Esophagus squamous epithelium (tissue), 5 donors: ENCODE measurements at places on chromosomes 7 and 10.

DNA sequence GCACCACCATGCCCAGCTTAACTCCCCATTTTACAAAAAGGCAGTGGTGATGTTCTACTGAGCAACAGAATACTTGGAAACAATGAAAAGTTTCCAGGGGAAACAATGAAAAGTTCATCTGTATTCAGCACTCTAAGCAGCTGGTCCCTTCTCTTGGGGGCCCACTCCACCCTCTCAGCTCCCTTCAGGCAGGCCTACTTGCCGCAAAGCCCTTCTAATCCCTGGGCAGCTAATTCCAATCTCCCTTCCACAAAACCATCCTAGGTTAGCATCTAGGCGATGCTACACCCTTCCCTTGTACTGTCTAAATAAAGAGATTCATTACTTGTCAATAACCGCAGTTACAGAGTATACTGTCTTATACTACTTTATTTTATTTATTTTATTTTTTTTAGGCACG is 79.1 kb downstream of the SPDYE5 start:
- no peak for DNase-seq

GRCh38 chr7:2953099-2953498 is 90.6 kb downstream of the CARD11 start:
- no peak for DNase-seq

GRCh38 chr10:3480281-3480989 is 304.6 kb downstream of the KLF6 start:
- no peak for DNase-seq

DNA sequence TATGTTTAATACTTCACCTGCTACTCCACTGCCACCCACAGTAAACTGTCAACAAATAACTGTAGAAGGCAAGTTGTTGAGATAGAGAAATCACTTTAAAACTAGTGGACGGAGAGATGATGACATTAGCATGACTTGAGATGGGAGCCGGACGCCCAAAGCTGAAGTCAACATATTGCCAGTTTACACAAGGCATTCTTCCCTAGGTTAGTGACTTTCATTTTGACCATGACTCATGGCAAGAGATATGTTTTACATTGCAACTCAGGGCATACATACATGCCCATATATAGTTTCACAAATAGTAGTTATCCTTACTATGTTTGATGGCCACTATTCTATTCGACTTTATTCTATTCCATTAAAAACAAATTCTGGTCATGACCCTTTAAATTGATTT is 296.6 kb downstream of the PLXNA4 start:
- no peak for DNase-seq

- no peak for DNase-seq
Measured at GRCh38 chr10:132616170-132616995, 78.8 kb downstream of the INPP5A start.

DNA sequence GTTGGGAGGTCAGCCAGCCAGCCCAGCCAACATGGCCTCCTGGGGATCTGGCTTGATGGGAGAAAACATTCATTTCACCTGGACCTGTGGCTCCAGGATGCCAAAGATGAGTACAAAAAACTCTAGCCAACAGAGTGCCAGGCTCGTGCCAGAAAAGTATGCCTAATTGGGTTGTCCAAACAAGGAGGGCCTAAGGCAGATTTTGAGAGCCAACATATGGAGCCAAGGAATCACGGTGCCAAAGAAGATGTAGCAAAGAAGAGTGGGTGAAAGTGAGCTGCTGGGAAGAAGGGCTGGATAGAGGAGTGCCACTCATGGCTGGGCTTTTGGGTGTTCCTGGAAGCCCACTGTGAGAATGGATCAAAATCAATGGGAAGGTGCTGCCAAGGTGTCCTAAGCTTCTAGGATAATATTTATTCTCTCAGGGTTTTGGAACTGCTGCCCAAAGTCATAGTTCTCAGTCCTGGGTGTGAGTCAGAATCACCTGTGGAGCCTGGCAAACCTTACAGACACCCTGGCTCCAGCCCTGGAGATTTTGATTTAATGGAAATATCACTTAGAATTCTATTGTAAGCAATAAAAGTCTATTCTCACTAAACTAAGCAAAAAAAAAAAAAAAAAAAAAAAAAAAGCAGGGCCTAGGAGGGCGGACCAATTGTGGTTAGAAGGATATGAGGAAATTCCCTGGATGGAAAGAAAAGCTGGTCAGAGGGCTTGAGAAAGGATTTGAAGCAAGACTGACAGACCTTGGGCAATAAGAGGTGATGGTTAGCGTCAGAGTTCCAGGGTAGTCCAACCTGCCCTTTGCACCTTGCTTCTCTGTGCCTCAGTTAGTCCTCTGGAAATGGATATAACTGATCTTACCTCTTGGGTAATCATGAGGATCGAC is 182.2 kb upstream of the PRR15 start:
- no peak for DNase-seq

DNA sequence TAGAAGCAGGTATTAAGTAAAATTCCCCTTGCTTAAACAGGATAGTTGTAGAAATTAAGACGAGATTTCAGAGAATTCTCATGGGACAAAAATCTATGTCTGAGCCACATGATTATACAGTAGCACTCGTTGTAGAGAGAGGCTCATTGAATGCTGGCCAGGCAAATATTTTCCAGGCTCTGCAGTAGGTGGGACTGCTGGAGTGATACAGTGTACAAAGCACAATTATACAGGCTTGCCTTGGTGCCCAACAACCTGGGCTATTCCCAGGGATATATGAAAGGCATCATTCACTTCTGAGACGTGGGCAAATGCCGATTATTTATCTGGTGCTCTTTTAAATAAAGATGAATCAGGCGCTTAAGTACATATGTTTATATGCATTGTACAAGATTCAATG is 380.6 kb downstream of the PHTF2 start:
- DNase-seq = no peak

GRCh38 chr7:26916336-26916735 is 51.9 kb upstream of the SKAP2 start:
- DNase-seq = no peak

- DNase-seq = no peak
Measured at GRCh38 chr7:20653636-20654035, 38.2 kb downstream of the ABCB5 start.

GRCh38 chr10:96298362-96298761 is 5.9 kb upstream of the DNTT start:
- no peak for DNase-seq

DNA sequence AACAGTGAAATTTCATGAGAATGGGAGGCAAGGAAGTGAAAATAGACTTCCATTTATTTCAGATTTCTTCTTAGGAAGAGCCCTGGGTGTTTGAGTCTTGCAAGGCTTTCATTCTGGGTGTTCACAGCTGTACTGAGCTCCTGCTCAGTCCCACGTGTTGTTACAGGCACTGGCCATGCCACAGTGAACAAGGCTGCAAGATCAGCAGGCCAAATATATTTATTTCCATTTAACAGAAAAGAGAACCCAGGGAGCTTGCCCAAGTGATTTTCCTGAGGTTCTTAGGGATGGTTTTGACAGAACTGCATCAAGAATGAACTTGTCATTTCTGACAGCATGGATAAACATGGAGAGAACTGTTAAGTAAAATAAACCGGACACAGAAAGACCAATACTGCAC is 54.5 kb upstream of the CD36 start:
- DNase-seq = no peak

GRCh38 chr7:130845581-130846085 is 111.6 kb upstream of the KLF14 start:
- DNase-seq = no peak

GRCh38 chr10:77841711-77842375 is 84.7 kb downstream of the DLG5 start:
- DNase-seq = no peak

DNA sequence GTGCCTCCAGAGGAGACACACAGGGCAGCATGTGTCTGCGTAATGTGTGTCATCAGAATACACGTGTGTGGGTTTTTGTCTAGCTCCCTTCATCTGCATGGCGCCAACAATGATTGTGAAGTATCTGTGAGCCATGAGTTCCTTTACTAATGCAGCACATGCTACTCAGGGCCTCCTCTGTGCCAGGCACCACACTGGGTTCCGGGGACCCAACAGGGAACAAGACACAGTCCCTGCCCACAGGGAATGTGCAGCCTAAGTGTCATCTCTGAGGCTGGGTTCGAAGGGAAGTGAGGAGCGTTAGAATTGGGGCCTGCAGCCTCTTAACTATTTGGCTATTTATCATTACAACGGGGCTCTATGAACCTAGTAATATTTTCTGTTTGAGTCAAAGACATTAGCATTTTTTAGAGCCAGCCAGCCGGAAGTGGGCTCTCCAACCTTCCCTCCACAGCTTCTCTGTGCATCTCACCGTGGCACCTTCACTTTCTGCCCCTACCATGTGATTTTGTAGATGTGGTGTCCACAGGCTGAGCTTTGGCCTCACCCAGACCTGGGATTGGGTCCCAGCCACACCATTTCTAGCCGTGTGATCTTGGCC is 43.9 kb upstream of the SRGN start:
- DNase-seq = no peak

DNA sequence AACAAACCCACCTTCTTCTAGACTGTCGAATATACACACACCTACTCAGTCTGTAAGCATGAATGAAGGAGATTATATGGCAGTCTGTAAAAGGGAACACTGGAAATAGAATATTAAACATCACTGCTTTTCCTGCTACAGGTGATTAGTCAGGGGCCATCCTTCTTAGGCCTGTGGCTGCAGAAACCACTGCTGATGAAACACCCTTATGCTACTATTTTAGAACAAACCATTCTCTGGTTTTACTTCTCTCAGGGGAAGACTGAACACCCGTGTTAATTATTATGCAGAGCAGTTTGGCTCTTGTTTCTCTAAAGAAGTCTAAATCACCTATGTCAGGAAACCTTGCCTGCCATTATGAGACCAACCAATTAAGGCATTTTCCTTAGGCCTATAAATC is 351.1 kb upstream of the KLF6 start:
- no peak for DNase-seq

GRCh38 chr10:5885619-5886018 is 4.1 kb downstream of the ANKRD16 start:
- DNase-seq = no peak

DNA sequence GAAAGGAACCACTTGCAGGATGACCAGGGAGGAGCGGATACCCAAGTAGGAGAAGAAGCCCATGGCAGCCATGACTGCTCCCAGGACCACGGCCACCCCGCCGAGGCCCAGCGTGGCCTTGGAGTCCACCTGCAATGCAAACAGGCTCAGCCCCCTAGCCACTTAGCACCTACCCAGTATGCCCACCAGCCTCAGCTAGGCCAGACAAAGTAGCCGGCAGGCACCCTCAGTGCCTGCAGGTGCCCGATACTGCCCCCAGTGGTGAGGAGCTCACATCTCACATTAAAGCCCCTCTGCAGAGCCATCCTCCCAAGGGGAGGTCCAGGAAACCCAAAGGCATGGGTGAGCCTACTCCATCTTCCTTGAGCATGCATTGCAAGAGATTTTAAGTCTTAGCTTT is 6.6 kb downstream of the NPC1L1 start:
- no peak for DNase-seq

DNA sequence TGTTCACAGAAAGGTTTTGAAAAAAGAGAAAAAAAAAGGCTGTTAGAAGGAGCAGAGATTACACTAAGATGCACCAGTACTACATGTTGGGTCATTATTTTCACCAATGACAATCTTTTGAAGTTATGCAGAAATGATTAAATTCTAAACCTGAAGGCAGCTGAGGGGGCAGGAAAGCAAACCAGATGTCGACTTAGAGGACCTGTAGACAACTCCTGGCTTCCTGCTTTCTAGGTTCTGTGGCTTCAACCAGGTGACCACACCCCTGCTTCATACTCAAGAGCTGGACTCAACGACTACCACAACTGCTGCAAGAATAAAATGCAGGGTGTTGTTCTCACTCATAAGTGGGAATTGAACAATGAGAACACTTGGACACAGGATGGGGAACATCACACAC is 30.0 kb downstream of the MYOF start:
- no peak for DNase-seq

GRCh38 chr10:75922435-75922834 is 491.0 kb downstream of the LRMDA start:
- DNase-seq = no peak

DNA sequence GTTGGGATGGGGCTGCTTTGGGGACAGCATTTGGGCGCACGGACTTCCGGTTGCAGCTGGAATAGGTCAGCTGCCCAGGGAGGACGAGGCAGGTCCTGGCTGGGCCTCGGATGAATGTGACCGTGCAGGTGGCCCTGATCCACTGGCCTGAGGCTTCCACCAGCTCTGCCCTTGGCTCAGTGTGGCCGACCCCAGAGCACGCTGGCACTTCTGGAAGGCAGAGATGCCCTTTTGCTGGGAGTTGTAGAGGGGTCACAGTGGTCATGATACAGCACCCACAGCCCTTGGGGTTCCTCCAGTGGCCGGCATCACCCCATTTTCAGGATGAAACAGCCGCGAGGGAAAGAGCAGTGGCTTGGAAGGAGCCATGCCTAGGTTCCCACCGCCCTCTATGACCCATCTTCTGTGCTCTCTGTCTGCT is 19.0 kb downstream of the ADCY1 start:
- DNase-seq = no peak

DNA sequence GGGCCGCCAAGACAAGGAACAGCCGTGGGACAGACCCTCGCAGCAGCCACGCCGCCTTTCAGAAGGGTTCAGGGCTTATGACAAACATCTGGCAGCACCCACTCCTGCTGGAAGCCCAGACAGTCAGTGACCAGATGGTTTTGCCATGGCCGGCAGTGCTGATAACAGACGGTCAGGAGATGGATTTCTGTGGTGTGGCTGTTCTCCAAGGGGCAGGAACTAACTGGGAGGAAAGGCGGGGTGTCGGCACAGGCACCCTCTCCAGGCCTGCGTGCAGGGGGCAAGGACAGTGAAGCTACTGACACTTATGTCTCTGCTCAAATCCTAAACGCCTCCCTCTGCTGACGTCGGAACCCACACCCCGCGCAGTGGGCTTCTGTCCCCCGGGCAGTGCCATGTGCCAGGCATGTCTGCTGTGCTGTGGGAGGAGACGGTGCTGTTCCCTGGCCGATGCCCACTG is 416.1 kb downstream of the DNAJB6 start:
- no peak for DNase-seq

- no peak for DNase-seq
Measured at GRCh38 chr10:54396031-54396430, 405.0 kb downstream of the PCDH15 start.
